ENCODE measurements at places on chromosomes 7 and 10. TPM values are rescaled to one million over a fixed set of nuclear protein-coding genes. Genes with fewer than 3 reads are reported as not detected.
A peak's percentile ranks its signal among the peaks of the same experiment; 100 is the strongest.

DNA sequence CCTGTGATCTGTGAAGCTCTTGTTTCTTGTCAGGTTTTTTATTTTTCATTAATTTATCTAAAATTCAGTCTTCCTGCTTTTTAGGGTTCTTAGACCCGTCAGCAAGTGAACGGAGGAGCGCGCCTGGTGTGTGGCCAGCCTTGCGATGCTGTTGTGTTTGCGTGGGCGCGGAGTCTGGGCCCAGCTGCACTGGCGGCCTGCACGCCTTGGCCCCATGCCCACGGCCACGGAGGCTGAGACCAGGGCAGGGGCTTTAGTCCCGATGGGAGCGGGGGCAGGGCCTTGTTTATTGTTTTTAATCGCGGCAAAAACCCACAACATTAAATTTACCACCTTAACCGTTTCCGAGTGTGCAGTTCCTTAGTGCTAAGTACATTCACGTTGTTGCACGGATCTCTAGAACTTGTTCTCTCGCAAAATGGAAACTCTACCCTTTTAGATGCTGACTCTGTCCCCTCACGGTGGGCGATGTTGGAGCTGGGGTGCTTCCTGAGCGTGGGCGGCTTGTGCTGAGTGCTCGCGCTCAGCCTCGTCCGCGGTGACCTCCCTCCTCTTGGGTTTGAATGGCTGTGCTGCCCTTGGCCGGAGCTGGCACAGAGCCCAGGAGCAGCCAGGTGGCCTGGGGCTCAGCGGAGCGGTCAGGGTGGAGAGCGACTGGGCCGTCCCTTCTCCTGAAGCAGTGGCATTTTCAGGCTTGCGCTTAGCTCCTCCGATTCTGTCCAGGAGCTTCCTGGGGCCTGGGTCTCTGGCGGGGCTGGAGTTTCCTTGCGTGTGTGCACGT lies 69.1 kb downstream of the INPP5A start:
- peaks cover 24% of the 10 kb centered on the region for H3K4me1 ChIP-seq
- peak; percentile 73 for DNase-seq
- no peaks in the 10 kb centered on the region for H3K27me3 ChIP-seq
- no peaks in the 10 kb centered on the region for H3K36me3 ChIP-seq
- peak overlapping the region; percentile 24 for H3K4me3 ChIP-seq

GRCh38 chr7:129512192-129512591 lies 9.9 kb downstream of the SMKR1 start:
- H3K4me3 ChIP-seq, result no peak overlapping the region
- no peak for DNase-seq
- H3K27me3 ChIP-seq, result no peaks in the 10 kb centered on the region
- no peak overlapping the region for H3K27ac ChIP-seq
- no peaks in the 10 kb centered on the region for H3K4me1 ChIP-seq
- H3K36me3 ChIP-seq, result no peaks in the 10 kb centered on the region

GRCh38 chr10:84991301-84991700 lies 662.9 kb downstream of the CCSER2 start:
- H3K36me3 ChIP-seq, result no peaks in the 10 kb centered on the region
- H3K4me1 ChIP-seq, result no peaks in the 10 kb centered on the region
- no peak overlapping the region for H3K27ac ChIP-seq
- H3K4me3 ChIP-seq, result no peak overlapping the region
- no peaks in the 10 kb centered on the region for H3K27me3 ChIP-seq

GRCh38 chr7:130513447-130513846 lies 21.6 kb downstream of the MEST start:
- peaks cover 29% of the 10 kb centered on the region for H3K36me3 ChIP-seq
- no peak overlapping the region for H3K4me3 ChIP-seq
- no peaks in the 10 kb centered on the region for H3K27me3 ChIP-seq
- no peak overlapping the region for H3K27ac ChIP-seq
- H3K4me1 ChIP-seq, result no peaks in the 10 kb centered on the region
- no peak for DNase-seq

- no peak overlapping the region for H3K4me3 ChIP-seq
- H3K27ac ChIP-seq, result no peak overlapping the region
- H3K4me1 ChIP-seq, result no peaks in the 10 kb centered on the region
- no peaks in the 10 kb centered on the region for H3K27me3 ChIP-seq
- H3K36me3 ChIP-seq, result peaks cover 3% of the 10 kb centered on the region
Measured at GRCh38 chr7:4225881-4226523, 456.1 kb upstream of the FOXK1 start.

DNA sequence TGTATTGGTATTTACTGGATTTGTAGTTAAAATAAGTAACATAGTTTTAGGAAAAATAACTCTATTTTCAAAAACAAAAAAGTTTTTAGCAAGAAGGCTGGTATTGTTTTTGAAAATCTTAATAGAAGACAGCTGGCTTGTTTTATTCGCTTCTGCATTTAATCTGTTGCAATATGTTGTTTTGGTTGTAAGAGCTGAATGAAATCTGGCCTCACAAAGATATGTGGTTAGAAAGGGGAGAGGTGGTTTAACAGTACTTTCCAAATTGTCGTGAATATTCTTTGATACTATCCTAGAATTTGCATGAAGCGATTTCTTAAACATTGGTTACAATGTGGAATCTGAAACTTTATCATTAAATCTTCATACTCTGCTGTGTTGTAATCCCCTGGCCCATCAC lies 355.9 kb upstream of the FZD8 start:
- no peaks in the 10 kb centered on the region for H3K36me3 ChIP-seq
- no peak overlapping the region for H3K4me3 ChIP-seq
- H3K27ac ChIP-seq, result no peak overlapping the region
- no peak for DNase-seq

GRCh38 chr7:156162451-156162850 lies 350.2 kb upstream of the SHH start:
- H3K27me3 ChIP-seq, result no peaks in the 10 kb centered on the region
- no peak overlapping the region for H3K4me3 ChIP-seq
- DNase-seq, result no peak
- no peak overlapping the region for H3K27ac ChIP-seq
- no peaks in the 10 kb centered on the region for H3K4me1 ChIP-seq
- no peaks in the 10 kb centered on the region for H3K36me3 ChIP-seq

GRCh38 chr7:28808796-28809533 lies 149.2 kb downstream of the TRIL start:
- no peaks in the 10 kb centered on the region for H3K27me3 ChIP-seq
- H3K4me1 ChIP-seq, result peaks cover 4% of the 10 kb centered on the region
- H3K4me3 ChIP-seq, result no peak overlapping the region
- peaks cover 10% of the 10 kb centered on the region for H3K36me3 ChIP-seq
- no peak overlapping the region for H3K27ac ChIP-seq
- DNase-seq, result no peak

GRCh38 chr10:61589547-61590243 lies 73.0 kb upstream of the CABCOCO1 start:
- no peaks in the 10 kb centered on the region for H3K36me3 ChIP-seq
- H3K4me1 ChIP-seq, result no peaks in the 10 kb centered on the region
- no peak overlapping the region for H3K27ac ChIP-seq
- no peak for DNase-seq

- peaks cover 81% of the 10 kb centered on the region for H3K4me1 ChIP-seq
- H3K27me3 ChIP-seq, result no peaks in the 10 kb centered on the region
- DNase-seq, result peak; percentile 56
- no peak overlapping the region for H3K4me3 ChIP-seq
- peaks cover 60% of the 10 kb centered on the region for H3K36me3 ChIP-seq
Measured at GRCh38 chr10:28587270-28587969, 54.5 kb downstream of the WAC start.

DNA sequence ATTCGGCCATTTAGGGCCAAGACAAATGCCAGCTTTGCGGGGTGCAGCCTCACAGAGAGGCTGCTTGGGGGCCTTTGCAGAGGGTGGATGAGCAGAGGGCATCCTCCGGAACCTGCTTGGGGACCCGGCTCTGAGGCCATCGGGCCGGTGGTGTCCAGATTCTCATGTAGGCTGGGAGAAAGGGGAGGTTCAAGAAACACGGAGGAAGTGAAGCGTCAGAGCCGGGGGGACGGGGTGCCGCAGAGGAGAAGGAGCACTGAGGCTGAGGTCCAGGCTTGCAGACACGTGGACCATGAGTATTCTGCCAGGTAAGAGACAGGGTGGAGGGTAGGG lies 150.7 kb upstream of the SHH start:
- no peak overlapping the region for H3K4me3 ChIP-seq
- H3K36me3 ChIP-seq, result no peaks in the 10 kb centered on the region
- DNase-seq, result peak; percentile 22
- H3K27me3 ChIP-seq, result no peaks in the 10 kb centered on the region

GRCh38 chr10:77357185-77357584 lies 280.4 kb downstream of the KCNMA1 start:
- H3K27me3 ChIP-seq, result no peaks in the 10 kb centered on the region
- H3K36me3 ChIP-seq, result no peaks in the 10 kb centered on the region
- H3K27ac ChIP-seq, result no peak overlapping the region
- DNase-seq, result no peak
- H3K4me3 ChIP-seq, result no peak overlapping the region

DNA sequence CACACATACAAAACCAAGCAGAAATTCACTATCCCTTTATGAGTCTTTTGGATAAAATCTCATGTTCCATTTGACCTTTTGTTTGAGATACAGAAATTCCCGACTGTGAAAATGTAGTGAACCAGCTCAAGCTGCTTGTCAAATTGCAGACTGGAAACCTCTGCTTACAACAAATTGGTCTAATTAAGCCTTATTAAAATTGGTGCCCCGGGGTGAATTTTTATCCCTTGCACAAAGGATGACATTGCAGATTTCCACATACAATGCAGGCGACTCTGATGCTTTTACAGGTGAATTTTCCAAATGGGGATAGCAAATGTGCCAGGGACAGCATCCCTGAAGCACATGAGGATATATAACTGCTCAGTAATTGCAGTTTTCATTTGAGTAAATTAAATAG lies 257.3 kb downstream of the BMPER start:
- H3K4me3 ChIP-seq, result no peak overlapping the region
- no peak overlapping the region for H3K27ac ChIP-seq

DNA sequence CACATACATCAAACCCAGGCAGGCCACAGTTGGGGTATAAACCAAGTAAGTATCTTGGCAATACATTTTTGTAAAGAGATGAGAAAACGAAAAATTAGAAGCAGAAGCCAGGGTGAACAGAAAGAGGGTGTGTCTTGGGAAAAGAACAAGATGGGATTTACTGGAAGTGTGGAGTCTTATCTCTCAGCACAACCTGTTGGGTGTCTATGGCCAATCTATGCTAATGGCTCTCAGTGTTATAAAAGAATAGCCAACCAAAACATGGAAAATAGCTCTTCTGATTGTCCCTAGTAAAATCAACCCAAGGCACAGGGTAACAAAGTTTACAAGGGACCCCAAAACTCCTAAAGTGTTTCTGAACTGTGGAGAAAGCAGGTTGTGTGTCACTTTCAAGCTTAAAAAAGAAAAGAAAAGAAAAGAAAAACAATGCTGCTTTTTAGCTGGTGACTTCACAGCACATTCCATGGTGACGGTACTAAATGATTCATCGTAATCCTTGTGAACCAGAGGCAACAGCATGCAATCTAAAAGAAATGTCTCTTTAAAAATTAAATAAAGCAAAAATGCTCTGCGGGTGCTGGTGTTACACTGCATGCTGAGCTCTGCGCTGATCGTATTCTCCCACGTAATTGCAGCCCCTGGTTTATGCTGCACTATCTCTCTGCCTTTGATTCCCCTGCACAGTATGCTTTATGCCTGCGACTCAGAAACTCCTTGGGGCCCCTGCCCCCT lies 100.8 kb downstream of the C10orf90 start:
- H3K4me1 ChIP-seq, result no peaks in the 10 kb centered on the region
- H3K36me3 ChIP-seq, result no peaks in the 10 kb centered on the region
- DNase-seq, result no peak

GRCh38 chr10:6141296-6142151 lies 52.7 kb downstream of the RBM17 start:
- no peaks in the 10 kb centered on the region for H3K27me3 ChIP-seq
- H3K27ac ChIP-seq, result no peak overlapping the region
- peak overlapping the region; percentile 31 for H3K4me3 ChIP-seq
- H3K36me3 ChIP-seq, result no peaks in the 10 kb centered on the region
- no peak for DNase-seq
- H3K4me1 ChIP-seq, result peaks cover 12% of the 10 kb centered on the region

- H3K4me3 ChIP-seq, result no peak overlapping the region
- H3K4me1 ChIP-seq, result no peaks in the 10 kb centered on the region
- no peaks in the 10 kb centered on the region for H3K27me3 ChIP-seq
- H3K36me3 ChIP-seq, result no peaks in the 10 kb centered on the region
Measured at GRCh38 chr7:36847946-36848345, 123.7 kb upstream of the AOAH start.

DNA sequence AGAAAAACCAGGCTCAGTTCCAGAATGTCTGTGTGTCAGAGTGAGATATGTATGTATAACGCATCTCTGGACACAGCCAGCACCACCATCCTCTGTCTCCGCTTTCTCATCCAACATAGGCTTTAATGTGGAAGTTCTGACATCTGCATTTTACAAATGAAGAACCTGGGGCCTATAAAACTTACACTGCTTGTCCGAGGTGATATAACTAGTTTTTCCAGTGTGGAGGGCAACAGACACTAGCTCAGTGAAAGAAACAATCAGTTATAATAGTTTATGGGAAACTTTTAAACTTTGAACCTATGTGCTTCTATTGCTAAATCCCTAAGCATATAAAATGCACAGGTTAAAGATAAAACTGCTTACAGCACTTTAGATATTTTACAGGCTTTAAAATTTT lies 208.7 kb downstream of the CRPPA start:
- DNase-seq, result no peak
- peaks cover 4% of the 10 kb centered on the region for H3K36me3 ChIP-seq
- no peaks in the 10 kb centered on the region for H3K27me3 ChIP-seq
- no peaks in the 10 kb centered on the region for H3K4me1 ChIP-seq
- H3K27ac ChIP-seq, result no peak overlapping the region
- no peak overlapping the region for H3K4me3 ChIP-seq

DNA sequence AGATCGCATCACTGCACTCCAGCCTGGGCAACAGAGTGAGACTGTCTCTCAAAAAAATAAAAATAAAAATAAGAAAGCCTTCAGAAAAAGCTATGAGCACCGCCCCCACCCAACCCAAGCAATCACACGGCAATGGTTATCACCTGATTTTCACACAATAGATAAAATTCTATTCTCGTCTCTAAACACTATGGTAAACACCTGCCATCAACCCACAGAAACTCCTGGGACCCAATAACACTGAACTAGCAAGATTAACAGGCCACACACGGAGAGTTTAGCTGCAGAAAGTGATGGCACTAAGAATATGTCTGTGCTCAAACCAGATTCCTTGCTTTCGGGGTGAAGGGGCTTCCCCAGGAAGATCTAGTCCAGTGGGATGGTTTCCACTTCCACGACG lies 173.8 kb downstream of the DIP2C start:
- no peak overlapping the region for H3K27ac ChIP-seq
- no peak overlapping the region for H3K4me3 ChIP-seq
- H3K4me1 ChIP-seq, result peaks cover 2% of the 10 kb centered on the region
- H3K27me3 ChIP-seq, result no peaks in the 10 kb centered on the region
- peaks cover 11% of the 10 kb centered on the region for H3K36me3 ChIP-seq

The RAB19 gene
- total RNA-seq, result not detected

The PAPOLB gene
- total RNA-seq, result not detected

The FAM131B gene
- 14.0 TPM for total RNA-seq

The PRTFDC1 gene
- total RNA-seq, result 1.2 TPM

The RPEL1 gene
- total RNA-seq, result not detected

The CLDN3 gene
- 2.6 TPM for total RNA-seq

The SCART1 gene
- 8.2 TPM for total RNA-seq

The CUTC gene
- 2.6 TPM for total RNA-seq

The FAM25A gene
- total RNA-seq, result not detected

The GCK gene
- total RNA-seq, result not detected

The GARIN1A gene
- total RNA-seq, result 1.8 TPM
